ENCODE measurements at places on chromosomes 12 and 14.

DNA sequence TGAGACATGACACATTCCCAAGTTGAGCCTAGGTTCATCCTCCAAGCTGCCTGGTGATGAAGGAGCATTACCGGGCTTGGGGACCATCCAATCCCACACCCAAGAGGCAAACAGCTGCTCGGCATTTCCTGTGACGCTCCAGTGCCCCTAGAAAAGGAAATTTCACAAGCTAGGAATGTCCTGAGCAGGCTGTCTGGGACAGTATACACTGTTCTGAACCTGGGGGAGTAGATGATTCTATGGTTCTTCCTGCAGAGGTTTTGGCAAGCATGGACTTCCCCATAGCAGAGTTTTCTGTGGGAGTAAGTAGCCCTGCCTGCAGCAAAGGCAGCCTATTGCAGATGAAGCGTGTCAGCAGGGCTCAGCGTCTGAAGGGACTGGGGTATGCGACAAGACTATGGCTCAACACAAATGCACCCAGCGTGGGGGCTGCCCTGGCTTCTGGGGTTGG is 47.4 kb upstream of the SRSF5 start:
- no peak for DNase-seq

DNA sequence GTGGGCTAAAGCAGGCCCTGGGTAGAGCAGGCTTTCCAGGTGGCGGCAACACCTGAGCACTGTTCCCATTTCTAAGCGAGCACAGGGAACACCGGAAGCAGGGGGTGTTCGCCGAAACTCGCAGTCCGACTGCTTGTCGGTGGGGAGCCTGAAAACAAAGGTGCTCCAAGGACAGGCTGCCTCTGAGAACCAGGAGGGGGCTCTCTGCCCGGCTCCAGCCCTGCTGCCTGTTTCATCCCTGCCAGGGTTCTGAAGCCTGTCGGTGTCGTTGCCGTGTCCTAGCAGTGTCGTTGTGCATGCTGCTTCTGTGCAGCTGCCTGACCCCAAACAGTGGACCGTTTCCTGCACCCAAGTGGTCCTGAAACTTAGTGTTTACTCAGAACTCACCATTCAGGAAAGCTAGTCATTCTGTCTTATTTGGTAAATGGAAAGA is 21.8 kb downstream of the CCNK start:
- DNase-seq: no peak

DNA sequence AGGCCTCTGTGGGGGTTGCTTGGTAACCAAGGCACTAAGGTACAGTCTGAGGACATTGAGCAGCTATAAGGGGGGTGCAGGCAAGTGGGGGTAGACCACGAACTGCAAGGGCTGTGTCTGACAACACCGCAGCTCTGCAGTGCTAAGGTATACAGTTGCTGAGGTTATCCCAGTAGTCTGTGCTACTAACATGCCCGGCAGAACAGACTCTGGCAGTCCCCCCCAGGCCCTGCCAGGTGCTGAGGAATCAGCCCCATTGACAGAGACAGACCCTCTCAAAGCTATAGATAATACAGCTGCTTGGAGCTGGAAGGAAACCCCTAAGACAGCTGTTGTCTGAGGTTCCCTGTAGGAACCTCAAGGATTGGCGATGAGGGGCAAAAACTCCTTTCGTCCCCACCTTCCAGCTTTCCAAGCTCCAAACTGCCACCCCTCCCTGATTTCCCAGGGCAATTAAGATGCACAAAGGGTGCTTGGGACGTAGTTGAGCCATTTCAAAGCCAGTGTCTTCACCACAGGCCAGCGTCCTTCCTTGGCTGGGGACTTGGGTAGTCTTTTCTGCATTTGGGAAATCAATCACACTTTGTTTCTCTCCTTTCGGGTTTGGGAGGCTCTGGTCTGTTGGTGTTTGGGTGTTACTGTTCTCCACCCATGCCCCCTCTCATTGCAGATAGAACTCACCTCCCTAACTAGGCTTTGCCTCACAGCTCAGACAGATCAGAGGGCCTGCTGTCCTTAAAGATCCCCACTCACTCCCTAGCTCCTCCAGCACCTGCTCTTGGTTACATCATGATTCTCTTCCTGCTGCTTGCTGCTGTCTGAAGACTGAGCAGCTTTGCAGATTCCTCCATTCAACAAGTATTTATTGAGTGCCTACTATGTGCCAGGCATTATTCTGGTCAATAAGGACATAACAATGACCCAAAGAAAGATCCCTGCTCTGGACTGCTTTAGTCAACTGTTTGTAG is 2.0 kb upstream of the MYH7 start:
- no peak for DNase-seq

DNA sequence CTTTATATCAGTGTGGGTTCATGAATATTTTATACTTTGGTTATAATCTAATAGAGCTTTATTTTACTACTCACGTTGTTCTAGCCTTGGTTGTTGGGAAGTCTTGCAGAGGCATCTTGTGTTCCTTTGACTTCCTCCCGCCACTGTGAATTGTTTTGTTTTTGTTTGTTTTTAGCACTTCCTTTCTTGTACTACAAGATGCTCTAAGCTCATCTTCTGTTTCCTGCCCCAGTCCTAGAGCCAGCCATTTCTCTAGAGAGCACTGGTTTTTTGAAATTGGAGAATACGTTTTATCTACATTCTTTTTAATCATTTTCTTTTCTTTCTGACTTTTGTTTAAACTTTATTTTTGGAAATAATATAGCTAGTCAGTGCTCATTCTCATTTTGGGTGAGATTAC is 15.9 kb upstream of the NUBPL start:
- no peak for DNase-seq

- DNase-seq: no peak
Measured at GRCh38 chr12:89497005-89497404, 27.6 kb downstream of the GALNT4 start.

DNA sequence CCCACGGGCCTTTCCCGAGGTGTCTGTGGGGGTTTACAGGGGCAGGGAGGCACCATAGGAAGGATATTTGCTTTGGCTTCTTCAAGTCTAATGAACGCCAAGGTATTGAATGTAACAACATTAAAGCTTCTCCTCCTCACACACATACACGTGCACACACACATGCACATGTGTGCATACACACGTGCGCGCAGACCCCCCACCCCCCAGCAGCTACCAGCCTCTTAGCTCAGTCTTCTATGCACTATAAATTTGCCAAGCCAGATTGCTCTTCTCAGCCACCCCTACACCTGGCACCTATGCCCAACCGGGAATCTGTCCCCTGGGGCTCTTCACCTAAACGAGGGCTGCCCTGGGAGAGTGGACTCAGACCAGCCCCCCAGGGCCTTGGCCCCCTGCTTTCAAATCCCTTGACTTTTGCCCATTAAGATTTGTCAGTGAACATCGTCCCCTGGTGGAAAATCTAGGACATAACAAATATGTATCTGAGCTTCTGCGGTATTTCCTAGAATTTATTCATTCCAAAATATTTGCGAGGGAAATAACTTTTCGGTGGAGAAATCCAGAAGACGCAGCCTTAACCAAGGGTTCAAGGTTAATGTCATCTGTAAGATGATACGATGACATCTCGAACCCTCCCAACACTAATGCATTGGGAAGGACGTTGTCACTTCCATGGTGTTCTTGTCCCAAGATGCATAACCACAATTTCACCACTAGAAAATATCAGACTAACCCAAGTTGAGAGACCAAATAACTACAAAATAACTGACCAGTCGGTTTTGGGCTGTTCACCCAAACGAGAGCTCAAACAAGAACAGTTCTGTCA is 330.4 kb downstream of the MED13L start:
- DNase-seq: no peak

DNA sequence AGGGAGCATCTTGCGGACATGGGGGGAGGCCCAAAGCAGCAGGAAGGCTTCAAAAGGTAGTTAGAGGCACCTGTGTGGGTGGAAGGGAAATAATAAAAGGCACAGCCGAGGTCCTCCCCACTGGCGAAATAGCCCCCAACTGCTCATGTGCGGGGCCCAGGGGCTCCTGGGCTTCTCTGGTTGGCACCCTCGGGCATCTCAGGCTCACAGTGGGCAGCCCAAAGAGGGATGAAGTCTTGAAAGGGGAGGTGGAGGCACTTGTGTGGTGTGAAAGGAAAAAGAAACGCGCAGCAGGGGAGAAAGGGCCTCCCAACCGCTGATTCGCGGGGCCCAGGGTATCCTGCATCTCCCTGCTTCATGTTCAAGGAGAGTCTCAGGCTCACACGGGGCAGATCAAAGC is 579.4 kb downstream of the ALG10 start:
- no peak for DNase-seq

DNA sequence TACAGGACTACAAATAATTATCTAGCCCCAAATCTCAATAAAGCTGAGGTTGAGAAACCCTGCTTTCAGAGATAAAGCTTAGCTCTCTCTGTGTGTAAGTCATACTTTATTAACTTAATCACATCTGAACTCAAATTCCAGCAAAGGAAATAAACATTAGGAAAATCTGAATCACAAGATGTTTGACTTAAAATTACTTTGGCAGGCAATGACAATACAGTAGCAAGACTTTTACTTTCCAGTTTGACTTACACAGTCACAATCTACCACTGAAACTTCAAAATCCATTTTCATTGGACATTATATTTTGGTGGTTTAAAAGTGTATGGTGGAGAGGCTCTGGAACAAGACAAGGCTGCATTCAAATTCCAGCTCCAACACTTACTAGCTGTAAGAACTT is 11.4 kb downstream of the TMEM116 start:
- DNase-seq: no peak

DNA sequence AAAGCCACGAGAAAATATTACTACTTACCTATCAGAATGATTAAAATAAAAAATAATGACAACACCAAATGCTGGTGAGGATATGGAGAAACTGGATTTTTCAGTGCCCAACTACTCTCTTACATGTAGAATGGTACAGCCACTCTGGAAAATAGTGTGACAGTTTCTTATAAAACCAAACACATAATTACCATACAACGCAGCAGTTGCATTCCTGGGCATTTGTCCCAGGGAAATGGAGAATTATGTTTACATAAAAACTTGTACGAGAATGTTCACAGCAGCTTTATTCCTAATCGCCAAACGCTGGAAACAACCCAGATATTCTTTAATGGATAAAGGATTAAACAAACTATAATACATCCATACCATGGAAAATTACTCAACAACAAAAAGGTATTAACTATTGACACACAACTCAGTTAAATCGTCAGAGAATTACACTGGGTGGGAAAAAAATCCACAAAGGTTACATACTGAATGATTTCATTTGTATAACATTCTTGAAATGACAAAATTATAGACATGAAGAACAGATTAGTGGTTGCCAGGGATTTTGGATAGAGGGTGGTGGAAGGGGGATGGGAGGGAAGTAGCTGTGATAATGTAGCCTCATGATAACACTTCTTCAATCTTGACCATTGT is 35.4 kb downstream of the TAOK3 start:
- no peak for DNase-seq

DNA sequence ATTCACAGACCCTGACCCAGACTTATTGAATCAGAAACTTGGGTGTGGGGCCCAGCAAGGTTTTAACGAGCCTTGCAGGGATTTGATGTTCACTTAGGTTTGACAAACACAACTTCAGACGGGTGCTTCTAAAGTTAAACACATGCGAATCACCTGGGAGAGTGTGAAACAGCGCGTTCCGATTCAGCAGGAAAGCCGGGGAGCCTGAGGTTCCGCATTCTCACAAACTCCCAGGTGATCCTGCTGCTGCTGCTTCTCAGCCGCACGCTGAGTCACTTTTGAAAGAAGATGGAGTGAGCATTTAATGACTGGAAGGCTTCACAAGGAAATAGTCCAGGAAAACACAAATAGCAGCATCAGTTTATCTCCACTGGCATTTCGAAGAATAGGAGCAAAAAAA is 44.2 kb upstream of the DDX11 start:
- DNase-seq: no peak

- peak; percentile 22 for DNase-seq
Measured at GRCh38 chr12:41014643-41015020, 173.5 kb upstream of the PDZRN4 start.

DNA sequence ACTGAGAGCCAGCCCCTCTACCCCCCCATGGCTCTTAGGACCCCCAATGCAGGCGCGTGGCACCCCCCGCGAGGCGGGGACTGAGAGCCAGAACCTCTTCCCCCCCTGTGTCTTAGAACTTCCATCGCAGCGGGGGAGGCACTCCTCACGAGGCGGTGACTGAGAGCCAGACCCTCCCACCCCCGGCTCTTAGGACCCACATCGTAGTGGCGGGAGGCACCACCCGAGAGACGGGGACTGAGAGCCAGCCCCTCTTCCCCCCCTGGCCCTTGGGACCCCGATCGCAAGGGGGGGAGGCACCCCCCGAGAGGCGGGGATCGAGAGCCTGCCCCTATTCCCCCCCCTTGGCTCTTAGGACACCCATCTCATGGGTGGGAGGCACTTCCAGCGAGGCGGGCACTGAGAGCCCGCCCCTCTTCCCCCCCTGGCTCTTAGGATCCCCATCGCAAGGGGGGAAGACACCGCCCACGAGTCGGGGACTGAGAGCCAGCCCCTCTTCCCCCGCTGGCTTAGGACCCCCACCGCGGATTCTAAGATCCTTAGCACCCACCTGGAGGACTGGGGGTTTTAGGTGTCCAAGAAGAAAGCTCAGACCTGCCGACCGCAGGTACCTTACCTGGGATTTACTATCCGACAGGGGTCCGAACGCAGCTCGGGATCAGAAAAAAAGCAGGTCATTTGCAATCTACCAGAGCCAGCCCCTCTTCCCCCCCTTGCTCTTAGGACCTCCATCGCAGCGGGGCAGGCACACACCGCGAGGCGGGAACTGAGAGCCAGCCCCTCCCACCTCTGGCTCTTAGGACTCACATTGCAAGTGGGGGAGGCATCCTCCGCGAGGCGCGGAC is 44.9 kb downstream of the DDX11 start:
- DNase-seq: no peak

DNA sequence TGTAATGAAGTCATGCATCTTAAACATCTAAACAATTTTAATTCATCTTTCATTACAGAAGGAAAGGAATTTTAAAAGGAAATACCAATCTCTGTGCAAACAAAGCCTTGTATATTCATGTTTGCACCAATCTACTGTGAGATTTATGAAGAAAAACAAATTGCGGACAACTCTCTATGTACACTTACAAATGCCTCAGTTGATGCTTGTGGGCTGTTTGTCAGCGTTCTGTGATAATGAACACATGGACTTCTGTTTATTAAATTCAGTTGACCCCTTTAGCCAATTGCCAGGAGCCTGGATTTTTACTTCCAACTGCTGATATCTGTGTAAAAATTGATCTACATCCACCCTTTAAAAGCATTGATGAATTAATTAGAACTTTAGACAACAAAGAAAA is 5.4 kb downstream of the GPR65 start:
- no peak for DNase-seq

GRCh38 chr14:101412739-101413138 is 148.6 kb upstream of the DIO3 start:
- DNase-seq: no peak

GRCh38 chr12:118448341-118448740 is 72.0 kb downstream of the SUDS3 start:
- DNase-seq: no peak

DNA sequence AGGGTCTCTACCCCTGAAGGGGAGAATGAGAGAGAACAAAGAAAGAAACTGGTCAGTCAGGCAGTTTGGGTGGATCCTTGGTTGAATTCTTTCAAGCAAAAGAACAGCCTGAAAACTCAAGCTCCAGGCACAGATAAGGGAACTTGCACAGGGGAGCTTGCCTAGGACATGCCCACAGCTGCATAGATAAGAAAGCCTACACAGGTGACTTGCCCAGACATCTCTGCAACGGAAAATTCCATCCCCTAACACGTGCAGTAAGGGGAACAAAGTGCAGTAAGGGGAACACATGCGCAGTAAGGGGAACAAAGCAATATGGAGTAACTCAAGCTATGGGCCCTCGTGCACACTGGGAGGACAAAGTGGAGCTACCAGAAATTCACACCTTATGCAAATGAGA is 540.1 kb upstream of the MIS18BP1 start:
- DNase-seq: no peak

- DNase-seq: no peak
Measured at GRCh38 chr12:95259368-95259767, 41.8 kb downstream of the VEZT start.

- DNase-seq: no peak
Measured at GRCh38 chr12:114936148-114937079, 252.4 kb upstream of the TBX3 start.
